ENCODE measurements at places on chromosomes 6 and 20.

- no peak for DNase-seq
These were observed 2.8 kb upstream of the DIDO1 start for GRCh38 chr20:62929051-62929538.

GRCh38 chr6:39393075-39393474 lies 70.6 kb upstream of the KCNK16 start:
- no peak for DNase-seq

- peak; percentile 93 for DNase-seq
These were observed 7.4 kb upstream of the INSM1 start for GRCh38 chr20:20360464-20360863.

GRCh38 chr20:16804793-16805187 lies 56.6 kb downstream of the OTOR start:
- DNase-seq, result no peak

DNA sequence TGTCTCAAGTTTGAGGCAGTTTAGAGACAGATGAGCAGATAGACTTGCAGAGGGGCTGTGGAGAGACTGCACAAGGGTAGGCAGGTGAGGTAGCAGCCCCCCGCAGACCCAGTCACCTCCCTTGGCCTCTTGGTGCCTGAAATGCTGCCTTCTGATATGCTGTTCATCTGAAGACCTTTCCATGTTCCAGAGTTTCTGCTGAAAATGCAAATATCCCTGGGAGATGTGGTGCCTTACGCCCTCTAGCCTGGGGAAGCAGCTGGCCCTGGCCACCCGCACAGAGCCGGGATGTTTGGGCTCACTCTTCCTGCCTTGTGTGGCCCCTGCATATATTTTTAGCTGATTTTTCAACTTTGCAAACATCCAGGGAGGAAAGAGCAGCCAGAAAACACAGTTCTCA lies 51.4 kb downstream of the TMEM242 start:
- no peak for DNase-seq

GRCh38 chr6:27495386-27496135 lies 22.7 kb upstream of the ZNF184 start:
- no peak for DNase-seq

DNA sequence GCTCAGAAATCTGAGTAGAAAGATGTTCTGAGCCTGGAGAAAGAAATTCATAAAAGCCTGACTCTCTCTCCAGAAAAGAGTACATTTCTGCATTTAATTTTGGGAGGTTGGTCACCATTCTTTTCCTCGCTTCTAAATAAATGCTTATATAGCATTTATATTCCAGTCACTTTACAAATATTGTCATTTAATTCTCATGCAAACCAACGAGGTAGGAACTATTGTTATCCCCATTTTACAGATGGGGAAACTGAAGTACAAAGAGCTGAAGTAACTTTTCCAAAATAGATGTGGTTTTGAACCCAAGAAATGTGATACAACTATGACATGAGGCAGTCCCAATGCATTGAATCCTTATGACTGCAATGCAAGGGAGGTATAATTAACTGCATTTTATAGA lies 4.5 kb upstream of the TRIB3 start:
- DNase-seq, result no peak

DNA sequence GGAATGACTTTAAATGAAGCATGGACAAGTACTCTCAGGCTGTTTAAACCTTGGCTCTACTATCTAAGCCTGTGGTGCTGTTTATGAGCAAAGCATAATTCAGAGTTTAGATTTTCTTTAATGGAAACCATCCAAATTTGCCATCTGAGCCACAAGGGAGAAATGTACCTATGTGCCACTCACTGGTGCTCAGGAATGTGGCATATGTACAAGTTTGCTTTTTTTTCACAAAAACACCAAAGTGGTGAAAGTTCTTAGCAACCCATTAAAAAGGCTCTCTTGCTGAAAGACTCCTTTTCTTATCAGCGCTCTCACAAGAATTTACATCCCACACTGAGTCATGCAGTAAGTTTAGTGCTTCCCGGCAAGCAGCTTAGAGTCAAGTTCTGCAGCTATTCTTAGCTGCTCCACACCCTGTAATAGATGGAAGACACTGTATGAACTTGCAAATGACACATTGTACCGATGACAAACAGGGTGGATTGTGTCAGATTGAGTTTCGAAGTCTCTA lies 57.3 kb upstream of the MLIP start:
- DNase-seq, result no peak

DNA sequence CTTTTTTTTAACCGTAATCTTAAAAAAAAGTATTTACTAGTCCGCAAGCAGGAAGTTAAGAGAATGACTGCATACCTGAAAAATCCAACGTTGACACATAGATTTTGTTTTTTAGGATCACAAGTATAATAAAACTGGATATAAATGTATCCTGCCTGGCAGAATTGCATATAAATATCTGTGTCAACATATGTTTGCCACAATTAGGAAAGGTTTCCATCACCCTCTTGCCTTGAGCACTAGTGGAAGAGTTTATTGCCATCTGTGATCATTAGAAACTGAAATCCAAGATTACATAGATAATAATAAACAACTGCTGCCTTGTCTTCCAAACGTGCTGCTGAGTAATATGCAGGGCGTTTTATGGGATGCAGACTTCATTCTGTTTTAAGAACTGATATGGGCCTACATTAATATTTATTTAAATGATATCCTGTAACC lies 27.9 kb downstream of the PLEKHG1 start:
- no peak for DNase-seq

- no peak for DNase-seq
These were observed 491 bp downstream of the GPSM3 start for GRCh38 chr6:32191696-32192607.

DNA sequence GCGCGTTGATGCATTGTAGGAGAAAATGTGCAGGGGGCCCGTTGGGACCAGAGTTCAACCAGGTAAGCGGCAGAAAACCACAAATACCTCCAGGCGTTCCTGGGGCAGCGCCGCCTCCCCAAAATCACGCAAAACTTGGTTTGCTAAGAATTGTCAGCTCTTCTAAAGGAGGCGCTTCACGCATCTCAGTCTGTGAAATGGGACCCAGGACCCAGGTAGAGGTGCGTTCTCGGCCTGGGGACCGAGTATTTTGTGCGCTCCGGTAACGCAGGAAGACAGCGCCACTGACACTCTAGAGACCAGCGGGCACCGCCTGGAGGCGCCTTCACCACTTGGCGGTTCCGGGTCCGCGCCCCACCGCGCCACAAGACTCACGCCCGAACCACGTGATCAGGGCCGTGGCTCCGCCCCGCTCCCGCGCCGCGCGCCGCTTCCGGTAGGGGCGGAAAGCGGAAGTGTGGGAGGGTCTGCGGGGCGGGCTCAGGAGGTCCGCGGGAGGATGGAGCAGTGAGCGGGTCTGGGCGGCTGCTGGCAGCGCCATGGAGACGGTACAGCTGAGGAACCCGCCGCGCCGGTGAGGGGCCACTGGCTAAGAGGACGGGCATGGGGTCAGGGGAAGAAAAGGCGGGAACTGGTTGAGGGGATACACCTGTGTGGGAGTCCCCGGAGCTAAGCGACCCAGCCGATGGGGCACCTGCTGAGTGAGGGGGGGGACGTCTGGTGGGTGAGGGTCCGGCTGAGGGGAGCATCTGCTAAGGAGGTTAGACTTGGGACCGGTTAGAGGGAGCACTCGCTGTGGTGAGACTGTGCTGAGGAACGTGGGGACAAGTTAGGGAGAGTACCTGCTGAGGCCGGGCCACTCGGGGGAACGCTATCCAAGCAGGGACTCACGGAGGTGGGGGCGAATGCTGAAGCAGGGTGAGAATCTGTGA lies at the start of gene STK4:
Gene STK4 (plus strand): TSS at position 483 of the 932 bp plus-strand sequence. CDS start 57 bp downstream, at position 540.
- peak; percentile 91 for DNase-seq

DNA sequence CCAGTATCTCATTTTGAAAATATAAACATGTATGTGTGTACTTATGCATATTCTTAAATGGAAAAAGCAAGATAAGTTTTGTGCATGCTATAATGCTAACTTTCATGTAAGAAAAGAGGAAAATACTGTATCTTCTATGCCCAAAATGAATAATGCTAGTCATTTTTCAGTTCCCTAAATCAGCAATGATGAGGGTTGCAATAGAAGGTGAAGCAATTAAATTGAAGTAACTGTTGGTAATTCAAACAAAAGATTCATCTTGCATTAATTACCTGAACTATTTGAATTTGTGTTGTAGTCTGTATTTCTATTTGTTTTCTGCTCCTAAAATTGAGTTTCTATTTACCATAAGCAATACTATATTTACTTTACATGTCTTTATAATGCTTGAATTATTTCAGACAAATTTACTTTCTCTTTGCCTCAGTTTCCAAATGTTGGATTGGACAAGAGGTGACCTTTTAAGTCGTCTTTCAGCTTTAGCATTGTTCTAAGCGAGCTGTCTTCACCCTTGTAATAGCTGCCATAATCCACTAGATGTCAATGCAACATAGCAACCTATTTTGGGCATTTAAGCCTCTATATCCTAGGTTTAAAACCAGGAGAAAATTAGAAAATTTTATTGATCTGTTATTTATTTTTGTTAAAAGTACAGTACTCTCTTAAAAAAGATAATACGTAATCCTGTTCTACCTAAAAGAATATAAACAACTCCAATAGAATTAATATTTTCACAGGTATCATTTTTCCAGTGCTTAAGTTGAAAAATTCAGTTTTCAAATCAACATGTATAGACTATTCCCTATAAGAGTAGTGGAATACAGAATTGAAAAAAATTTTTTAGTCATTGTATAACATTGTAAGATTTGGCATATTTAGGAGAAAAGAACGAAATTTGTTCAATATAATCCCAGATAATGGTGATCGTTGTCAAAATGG lies 52.3 kb upstream of the IFNGR1 start:
- DNase-seq, result peak; percentile 27

DNA sequence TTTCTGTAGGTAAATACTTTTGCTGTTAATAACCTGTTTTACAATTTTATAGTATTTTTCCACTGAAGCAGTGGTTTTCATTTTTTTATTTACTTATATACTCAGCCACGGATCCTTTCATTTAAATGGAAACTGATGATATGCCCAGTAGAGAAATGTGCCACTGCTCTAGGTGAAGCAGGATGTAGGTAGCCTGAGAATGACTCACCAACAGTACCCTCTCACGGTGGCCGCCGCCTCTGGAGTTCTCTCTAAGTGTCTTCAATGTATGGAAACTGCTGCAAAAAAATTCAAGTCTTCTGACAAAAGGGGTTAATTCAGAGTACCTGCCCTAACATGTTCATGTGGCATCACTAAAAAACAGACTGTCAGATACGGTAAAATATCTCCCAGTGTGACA lies 6.4 kb downstream of the EYA4 start:
- no peak for DNase-seq

DNA sequence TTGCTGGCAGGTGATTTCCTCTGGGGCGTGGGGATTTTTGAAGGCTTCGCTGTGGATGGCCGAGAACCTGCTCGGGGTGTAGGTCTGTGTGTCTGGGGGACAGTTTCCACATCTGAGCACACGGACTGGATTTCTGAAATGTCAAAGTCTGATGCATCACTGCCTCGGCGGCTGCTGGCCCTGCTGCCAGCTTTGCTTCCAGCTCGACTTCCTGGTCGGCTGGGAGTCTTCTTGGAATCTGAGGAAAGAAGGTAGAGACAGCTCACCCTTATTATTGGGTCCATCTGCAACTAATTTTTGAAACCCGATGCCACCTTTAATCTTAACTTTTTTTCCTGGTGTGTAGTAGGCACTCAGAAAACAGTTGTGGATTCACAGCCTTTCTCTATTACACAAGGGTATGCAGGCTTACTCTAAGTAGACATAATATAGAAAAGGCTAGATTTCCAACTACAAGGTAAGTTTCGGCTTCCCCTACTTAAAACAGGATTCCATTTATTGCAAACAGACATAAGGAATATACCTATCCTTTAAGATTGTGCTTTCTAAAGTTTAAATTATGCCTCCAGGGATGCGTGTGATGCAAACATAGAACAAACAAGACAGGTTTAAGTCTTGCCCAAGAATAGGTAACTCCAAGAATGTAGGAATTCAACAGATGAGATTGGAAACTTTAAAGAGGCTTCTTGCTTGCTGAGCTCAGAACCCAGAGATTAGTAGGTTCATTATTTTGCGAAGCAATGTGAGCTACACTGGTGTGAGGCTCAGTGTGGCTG lies 183.5 kb downstream of the DST start:
- no peak for DNase-seq

DNA sequence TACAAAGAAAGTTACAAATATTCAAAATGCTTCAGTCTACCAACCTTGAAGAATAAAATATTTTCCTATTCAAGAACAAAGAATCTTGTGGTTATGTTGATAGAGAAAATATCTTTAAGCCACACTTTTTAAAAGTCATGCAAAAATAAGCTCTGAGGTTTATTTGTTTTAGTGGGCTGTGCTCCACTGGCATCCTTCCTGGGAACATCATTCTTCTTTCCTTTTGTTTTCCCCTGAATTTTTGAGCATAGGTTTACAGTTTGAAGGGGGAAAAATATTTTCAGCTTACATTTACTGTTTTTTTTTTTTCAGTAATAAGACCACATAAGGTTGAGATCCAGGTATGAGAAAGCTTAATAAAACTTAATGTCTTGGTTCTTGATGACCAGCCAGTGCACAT lies 72.0 kb upstream of the BACH2 start:
- no peak for DNase-seq

GRCh38 chr20:46946796-46947195 lies 52.2 kb downstream of the EYA2 start:
- no peak for DNase-seq

DNA sequence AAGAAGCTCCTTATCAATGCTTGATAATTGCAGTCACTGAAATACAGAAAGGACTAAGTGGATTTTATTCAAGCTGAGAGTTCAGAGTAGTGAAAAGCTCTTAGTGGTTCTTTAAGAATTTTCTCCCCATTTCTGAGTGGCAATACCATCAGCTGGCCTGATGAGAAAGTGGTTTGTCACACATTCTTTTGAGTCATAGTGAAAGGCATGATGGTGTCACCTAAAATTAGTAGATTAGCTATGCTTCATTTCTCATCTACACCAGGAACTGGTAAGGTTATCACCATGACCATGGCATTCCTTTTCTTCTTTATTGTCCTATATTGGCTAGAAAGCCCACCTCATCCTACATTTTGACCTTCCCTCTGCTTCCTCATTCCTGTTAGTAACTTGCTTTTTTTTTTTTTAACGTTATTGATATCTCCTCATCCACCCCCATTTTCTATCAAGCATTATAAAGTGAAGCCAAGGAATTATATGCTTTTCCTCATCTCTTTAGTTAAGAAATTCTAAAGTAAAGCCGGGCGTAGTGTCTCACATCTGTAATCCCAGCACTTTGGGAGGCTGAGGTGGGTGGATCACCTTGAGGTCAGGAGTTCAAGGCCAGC lies 67.4 kb upstream of the LOC128125822 start:
- DNase-seq, result no peak

DNA sequence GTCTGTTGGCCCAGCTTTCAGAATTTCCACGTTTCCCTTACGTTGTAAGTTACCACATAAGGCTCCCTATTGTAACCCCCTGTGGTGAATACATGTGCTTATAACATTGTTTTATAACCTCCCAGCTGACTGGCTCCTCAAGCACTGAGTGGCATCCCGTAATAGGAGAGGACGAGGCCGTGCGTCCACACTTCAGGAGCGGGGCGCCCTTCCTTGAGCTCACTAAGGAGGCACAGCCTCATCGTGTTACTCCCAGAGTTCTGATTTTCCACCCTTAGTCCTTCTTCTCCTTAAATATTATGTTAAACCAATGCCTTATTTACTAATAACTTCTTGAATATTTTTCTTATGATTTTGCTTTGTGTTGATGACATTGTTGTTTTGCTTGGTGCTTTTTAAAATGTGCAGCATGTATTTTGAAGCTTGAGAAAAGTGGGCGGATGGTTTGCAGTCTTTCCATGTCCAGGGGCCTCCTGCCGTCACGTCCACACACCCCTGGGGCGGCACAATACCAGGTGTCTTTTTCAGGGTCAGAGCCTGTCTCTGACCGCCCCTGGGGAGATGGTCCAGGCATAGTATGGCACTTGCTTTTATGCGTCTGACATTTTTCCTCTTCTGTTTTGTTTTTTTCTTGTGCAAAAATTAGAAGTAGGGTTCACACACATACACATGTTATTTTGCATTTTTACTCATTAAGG lies 181.8 kb downstream of the DLL1 start:
- DNase-seq, result no peak
